Fibroblast of skin of right quadriceps (primary cell): ENCODE measurements at places on chromosomes 3 and 15.

DNA sequence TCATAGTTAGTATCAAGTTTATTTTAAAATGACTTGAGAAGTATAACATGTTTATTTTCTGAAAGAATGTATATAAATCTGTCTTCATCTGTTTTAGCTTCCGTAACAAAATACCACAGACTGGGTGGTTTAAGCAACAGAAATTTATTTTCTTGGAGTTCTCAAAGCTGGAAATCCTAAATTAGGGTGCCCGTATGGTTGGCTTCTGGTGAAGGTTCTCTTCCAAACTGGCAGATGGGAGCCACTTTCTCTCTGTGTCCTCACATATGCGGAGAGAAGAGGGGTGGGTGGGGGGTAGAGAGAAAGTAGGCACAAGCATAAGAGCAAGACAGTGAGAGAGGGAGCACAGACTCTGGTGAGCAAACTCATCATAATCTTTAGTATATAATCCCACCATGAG lies 142.3 kb downstream of the ZIC1 start:
- no peak for DNase-seq

GRCh38 chr15:87981969-87982368 lies 274.6 kb downstream of the NTRK3 start:
- DNase-seq: no peak

- peak; percentile 93 for DNase-seq
Measured at GRCh38 chr15:68277603-68278344, at the start of gene FEM1B. TSS of gene FEM1B (plus strand) at chr15:68277745. CDS start at chr15:68278418, 673 bp downstream.

DNA sequence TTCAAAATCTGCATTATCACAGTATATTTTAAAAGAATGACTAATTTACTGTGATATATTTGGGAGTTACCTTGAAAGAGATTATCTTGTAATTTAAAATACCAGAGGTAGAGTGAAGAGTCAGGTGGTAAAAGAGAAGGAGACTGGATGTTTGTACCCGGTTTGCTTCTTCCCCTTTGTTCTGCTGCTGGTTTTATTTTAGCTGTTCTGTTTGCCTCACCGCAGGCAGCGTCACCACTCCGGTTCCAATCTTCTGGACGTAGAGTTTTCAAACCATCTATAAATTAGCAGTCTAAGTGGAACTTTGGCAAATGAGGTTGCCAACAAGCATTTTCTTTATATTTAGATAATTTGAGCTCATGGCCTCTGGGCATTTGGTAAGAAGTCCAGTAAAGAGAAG lies 38.2 kb downstream of the PPARG start:
- DNase-seq: no peak

DNA sequence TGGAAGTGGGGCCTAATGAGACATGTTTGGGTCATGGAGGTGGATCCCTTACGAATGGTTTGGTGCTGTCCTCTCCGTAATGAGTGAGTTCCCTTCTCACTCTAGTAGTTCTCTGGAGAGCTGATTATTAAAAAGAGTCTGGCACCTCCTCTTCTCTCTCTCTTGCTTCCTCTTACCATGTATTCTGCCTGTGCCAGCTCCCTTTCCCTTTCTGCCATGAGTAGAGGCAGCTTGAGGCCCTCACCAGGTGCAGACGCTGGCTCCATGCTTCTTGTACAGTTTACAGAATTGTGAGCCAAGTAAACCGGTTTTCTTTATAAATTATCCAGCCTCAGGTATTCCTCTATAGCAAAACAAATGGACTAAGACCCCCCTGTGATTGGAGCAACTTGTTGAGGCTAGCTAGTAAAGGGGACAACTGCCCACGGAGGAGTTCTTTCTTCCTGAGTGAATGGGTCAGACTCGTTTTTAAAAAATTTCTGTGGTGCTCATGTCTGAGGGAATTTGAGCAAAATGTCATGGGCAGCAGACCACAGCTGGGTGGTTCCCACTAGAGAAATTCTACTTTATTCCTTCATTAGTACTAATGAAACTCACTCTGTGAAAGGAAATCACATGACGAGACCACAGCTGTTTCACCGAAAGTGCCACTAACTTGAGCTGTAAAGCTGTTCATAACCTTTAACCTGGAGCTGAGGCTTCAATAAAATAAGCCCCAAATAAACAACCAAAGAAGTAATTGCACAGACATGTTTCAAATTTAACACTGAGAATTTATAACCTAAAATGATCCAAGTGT lies 210.0 kb downstream of the NFKBIZ start:
- DNase-seq: no peak

DNA sequence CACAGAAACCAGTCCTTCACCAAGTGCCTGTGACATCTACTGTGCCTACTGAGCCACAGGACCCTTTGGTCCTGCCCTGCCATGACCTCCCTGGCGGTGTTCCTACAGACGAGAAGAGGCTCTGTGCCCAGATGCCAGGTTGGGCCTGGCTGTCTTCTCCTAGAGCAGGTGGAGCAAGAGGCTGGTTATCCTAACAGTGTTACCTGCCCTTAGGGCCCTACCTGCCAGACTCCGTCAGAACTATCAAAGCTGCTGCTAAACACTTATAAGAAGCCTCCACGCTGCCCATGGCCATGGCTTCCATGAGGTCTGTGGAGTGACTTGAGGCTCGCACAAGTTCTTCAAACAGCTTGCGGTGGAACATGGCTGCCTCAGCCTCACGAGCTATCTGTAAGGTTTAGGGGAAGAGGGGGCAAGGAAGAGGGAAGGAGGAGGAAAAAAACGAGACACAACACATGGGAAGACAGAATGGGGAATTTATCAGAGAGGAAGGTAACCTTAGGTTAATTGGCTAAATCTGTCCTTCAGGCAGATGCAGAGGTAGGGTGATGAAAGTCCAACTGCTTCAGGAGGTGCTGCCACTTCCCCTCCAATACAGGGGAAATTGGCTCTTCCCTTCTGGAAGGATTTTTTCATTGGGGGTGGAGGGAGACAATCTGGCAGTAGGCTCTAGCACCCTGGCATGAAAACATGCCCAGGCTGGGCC lies 5.4 kb upstream of the GRAMD2A start:
- DNase-seq: no peak

- no peak for DNase-seq
Measured at GRCh38 chr3:69719587-69720122, 19.6 kb upstream of the MITF start.

DNA sequence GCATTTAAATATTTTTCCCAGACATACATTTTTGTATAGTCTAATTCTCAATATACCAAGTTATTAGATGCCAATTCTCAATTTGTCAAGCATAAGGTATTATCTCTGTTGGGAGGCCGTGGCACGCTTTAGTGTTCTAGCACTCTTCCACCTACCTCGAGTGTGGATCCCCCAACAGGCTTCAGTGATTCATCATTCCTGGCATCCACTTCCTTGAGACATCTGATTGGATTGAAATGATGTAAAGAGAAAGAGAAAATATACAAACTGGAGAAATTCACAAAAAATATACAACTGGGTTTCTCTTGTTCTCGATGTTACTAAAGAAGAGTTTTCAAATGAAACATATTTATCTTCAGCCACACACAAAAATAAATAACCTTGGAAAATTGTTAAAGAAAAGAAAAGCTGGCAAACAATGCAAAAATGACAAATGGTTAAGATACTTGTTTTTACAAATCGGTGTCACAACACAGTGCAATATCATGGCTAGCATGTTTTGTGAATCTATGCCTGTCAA lies 218.0 kb upstream of the CDIN1 start:
- DNase-seq: peak; percentile 74

DNA sequence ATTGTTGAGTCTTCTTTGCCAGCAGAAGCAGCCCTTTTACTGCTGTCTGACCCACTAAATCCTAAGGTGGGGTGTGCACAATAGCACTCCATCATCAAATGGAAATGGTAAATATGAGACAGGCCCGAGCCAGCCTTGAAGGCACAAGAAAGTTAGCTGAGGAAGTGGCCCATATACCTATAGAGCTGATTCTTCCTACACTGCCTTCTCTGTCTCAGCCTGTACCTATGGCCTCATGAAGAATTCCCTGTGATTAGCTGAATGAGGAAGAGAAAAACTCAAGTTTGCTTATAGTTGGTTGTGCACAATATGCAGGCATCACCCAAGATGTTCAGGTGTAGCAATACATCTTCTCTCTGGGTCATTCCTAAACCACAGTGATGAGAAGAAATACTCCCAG lies 31.7 kb upstream of the XCR1 start:
- no peak for DNase-seq

DNA sequence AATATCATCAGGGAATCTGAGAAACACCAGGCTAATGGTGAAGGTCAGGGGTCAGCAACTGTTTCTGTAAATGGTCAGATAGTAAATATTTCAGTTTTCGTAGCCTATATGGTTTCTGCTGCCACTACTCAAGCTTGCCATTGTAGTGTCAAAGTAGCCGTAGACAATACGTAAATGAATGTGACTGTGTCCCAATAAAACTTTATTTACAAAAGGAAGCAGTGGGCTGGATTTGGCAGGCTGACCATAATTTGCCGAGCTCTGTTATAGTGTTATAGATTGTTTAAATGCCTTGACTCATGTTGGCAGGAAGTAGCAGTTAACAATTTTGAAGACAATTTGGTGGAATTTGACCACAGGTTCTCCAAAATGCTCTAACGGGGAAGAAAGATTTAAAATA lies 548.2 kb downstream of the FOXP1 start:
- peak; percentile 80 for DNase-seq

DNA sequence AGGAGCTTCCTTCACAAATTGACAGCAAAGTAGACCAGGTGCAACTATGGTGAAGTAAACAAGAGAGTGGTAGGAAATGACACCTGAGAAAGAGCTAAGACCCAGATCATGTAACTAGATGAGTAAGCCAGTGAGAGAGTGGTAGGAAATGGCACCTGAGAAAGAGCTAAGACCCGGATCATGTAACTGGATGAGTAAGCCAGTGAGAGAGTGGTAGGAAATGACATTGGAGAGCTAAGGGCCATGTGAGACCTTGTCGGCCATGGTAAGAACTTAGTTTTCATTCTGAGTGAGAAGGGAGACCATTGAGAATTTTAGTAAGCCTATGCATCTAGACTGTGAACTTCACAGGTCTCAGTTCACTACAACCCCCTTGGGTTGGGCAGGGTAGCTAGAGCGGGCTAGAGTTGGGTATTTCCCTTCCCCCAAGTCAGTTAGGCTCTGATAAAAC lies 5.4 kb upstream of the SENP7 start:
- DNase-seq: no peak

DNA sequence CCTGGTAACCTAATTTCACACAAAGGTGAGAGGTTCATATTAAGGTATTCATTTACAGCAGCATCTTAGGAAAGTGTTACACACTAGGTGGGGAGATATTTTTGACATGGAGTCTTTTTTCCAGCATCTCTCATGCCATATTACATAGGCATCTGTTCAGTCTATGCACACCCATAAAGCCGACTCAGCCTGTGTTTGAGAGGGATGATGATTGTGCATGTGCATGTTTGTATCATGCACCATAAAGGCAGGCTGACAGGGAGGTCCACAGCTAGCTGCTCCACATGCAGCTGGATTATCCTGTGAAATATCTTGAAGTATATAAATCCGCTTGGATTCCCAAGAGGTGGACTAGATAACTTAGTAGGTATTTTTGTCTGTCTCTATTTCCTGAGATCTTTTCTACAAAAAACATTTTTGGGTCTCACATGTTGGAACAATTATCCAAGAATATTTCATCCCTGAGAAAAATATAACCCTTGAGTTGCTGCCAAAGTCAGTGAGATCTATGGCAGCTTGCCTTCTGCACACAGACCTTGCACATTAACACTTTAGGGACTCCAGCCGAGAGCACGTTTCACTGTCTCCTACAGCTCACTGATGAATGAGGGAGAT lies 288.4 kb upstream of the DPH6 start:
- DNase-seq: peak; percentile 84

DNA sequence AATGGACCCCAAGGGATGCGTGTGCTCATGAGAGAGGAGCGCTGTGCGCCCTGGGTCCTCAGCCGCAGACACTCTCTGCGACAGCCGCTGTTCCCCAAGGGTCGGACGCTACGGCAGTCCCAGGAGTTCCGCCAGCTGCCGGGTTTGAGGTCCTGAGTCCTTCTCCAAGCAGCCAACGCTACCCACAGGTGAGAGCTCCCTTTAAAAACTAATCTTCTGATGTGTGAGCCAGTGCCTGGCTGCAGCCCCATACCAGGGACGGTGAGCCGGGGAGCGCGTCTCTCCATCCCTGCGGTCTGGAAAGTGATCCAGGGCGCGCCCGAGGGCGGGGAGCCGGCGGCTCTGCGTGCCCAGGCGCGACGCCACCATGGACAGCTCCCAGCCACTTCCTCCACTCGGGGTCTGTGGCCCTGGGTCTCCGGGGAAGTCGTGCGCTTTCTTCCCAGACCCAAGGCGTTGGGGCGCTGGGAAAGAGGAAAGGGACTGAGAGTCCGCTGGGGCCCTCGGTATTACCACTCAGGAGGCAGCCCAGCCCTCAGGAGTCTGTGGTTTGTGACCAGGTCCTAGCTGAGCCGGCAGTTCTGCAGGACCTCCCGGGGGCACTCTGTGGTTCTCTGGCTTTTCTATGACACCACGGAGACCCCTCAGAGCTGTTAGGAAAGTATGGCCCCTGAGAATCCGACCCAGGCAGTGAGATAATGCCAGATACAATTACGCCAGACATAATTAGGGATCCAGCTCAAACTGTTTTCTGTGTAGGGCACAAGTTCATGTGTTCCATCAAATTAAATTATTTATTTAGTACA lies 1.4 kb downstream of the CEMIP start:
- DNase-seq: peak; percentile 61
